Caco-2 (cell line): ENCODE measurements at places on chromosomes 5 and 9. TPM values are rescaled to one million over a fixed set of nuclear protein-coding genes. Genes with fewer than 3 reads are reported as not detected.

TMEM203 gene
- total RNA-seq = 36.9 and 38.4 TPM in 2 replicates

SPAG8 gene
- total RNA-seq = 0.19 and 0.29 TPM in 2 replicates

PCDHA13 gene
- not detected in 2 replicates for total RNA-seq

ZNF483 gene
- total RNA-seq = not detected in 2 replicates

SLC25A46 gene
- total RNA-seq = 30.6 and 34.4 TPM in 2 replicates

PALM2AKAP2 gene
- 0.54 and 2.4 TPM in 2 replicates for total RNA-seq

SPAAR gene
- not detected in 2 replicates for total RNA-seq

WNK2 gene
- total RNA-seq = 21.7 and 23.4 TPM in 2 replicates

PCDHGB5 gene
- 13.2 and 13.4 TPM in 2 replicates for total RNA-seq

TNFSF15 gene
- total RNA-seq = 0.66 and 1.00 TPM in 2 replicates

NREP gene
- total RNA-seq = 2.3 and 2.4 TPM in 2 replicates

SEC16A gene
- total RNA-seq = 76.4 and 81.3 TPM in 2 replicates

GABRB2 gene
- total RNA-seq = not detected in 2 replicates

ADAMTSL2 gene
- 0.46 and 0.68 TPM in 2 replicates for total RNA-seq

NANS gene
- total RNA-seq = 68.7 and 71.7 TPM in 2 replicates

ARL14EPL gene
- total RNA-seq = not detected in 2 replicates
